ENCODE measurements at places on chromosomes 11 and 22.

DNA sequence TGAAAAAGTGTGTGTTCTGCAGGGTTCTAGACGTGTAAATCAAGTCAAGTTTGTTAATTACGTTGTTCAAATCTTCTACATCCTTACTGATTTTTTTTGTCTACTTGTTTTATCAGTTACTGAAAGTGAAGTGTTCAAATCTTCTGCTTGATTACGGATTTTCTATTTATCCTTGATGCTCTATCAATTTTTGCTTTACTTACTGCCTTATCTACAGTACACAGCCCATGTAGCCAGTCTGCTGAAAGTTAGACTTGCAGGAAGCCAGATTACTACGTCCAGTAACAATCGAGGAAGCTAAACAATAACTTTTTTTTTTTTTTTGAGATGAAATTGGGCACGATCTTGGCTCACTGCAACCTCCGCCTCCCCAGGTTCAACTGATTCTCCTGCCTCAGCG, 15.6 kb upstream of the C11orf24 start:
- no peak for DNase-seq

- peak; percentile 21 for DNase-seq
These were observed 57.0 kb downstream of the BRD1 start for GRCh38 chr22:49770547-49771265.

- DNase-seq, result no peak
These were observed 7.1 kb downstream of the ACAD8 start for GRCh38 chr11:134260503-134260902.

DNA sequence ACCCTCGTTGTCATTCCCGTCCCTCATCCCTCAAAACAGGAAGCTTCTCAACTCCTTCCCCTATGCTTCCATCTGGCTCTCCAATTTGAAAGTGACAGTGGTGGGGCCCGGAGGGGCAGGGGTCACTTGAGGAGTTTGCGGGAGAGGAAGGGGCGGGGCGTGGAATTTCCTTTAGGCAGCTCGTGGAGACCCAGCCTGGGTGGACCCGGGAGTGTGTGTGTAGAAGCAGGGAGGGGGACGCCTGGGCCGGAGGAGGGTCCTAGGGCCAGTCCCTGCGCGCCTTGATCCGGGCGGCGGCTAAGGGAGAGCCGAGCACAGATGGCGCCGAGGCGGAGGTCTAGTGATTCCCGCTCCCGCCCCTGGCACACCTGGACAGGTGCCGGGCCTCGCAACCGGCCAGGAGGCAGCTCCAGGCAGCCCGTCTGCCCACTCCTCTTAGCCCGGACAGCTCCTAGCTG, 7.8 kb upstream of the PAX6 start:
- no peak for DNase-seq

DNA sequence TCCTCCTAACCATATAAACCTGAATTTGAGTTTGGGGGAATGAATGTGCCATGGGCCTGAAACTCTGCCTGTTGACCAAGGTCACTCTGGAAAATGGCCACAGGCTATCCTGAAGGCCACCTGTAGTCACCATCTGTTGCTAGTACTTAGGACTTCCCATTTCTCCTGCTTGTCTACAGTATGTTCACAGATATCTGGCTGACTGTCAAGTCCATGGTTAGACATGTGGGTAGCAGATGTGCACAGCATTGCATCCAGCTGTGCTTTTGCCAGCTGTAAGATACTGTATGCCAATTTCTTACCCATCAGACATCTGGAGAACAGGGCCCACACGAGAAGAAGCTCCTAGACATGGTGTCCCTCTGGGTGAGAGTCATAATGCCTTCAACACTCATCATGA, 475.4 kb downstream of the INSC start:
- DNase-seq, result no peak

- DNase-seq, result no peak
These were observed 68.0 kb downstream of the USP47 start for GRCh38 chr11:11909727-11910126.

DNA sequence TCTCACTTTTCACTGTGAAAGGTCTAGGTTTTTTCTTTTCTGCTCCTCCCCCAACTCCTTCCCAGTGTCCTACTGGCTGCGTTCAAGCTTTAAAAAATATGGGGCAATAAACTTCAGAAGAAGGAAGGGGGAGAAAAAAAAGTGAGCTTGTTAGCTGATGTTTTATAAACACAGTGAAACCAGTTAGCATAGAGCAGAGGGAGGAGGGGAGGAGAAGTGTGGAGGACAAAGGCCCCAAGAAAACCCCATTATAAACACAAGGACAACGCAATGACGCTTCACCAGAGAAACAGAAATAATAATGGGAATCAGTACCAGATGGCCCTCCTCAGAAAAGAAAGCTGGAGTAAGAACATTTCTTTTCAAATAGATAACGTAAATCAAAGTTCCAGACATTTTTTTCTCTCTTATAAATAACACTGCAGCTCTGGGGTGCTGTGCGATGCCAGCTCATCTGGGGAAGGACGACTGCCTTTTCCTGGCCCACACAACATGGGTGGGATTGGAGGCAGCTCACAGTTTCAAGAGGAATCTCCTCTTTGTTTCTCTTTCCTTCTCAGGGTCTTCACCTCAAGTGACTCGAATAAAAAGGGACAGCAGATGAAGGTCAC, 235.4 kb upstream of the NARS2 start:
- DNase-seq, result no peak
